ENCODE measurements at places on chromosomes 2 and 18.
A peak's percentile ranks its signal among the peaks of the same experiment; 100 is the strongest.

GRCh38 chr2:206408323-206409320 is 34.7 kb upstream of the ADAM23 start:
- H3K4me3 ChIP-seq: no peak overlapping the region
- H3K27me3 ChIP-seq: peaks cover 3% of the 10 kb centered on the region
- H3K36me3 ChIP-seq: no peaks in the 10 kb centered on the region
- H3K27ac ChIP-seq: no peak overlapping the region
- no peak for DNase-seq

- no peaks in the 10 kb centered on the region for H3K36me3 ChIP-seq
- no peak overlapping the region for H3K4me3 ChIP-seq
- H3K4me1 ChIP-seq: no peaks in the 10 kb centered on the region
- no peak for DNase-seq
- H3K27ac ChIP-seq: no peak overlapping the region
These were observed 190.4 kb downstream of the BABAM2 start for GRCh38 chr2:28080911-28081310.

- no peaks in the 10 kb centered on the region for H3K27me3 ChIP-seq
- H3K36me3 ChIP-seq: no peaks in the 10 kb centered on the region
- H3K4me1 ChIP-seq: peaks cover 3% of the 10 kb centered on the region
- H3K27ac ChIP-seq: no peak overlapping the region
- no peak for DNase-seq
These were observed 319.9 kb upstream of the ACVR2A start for GRCh38 chr2:147524912-147525311.

- no peak overlapping the region for H3K4me3 ChIP-seq
- H3K36me3 ChIP-seq: no peaks in the 10 kb centered on the region
- no peak for DNase-seq
- no peaks in the 10 kb centered on the region for H3K27me3 ChIP-seq
These were observed 1362.2 kb upstream of the TMEFF2 start for GRCh38 chr2:193556766-193557470.

DNA sequence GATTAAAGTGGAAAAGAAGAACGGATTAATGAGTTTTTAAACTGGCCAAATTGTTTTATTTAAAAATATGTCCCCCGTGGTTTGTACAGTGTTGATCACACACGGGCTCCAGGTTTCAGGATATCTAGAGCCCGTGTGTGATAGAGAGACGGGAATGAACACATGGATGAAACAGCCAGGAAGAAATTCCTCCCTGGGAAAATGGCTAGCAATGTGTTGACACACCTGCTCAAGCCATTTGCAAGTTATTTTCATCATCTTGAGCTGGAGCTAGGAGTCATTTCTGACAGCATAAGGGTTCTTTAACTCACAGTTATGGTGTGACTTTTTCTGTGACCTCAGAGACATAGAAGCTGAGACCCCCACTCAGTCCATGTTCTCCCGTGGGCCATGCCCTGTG is 81.6 kb downstream of the LRRFIP1 start:
- H3K27me3 ChIP-seq: no peaks in the 10 kb centered on the region

DNA sequence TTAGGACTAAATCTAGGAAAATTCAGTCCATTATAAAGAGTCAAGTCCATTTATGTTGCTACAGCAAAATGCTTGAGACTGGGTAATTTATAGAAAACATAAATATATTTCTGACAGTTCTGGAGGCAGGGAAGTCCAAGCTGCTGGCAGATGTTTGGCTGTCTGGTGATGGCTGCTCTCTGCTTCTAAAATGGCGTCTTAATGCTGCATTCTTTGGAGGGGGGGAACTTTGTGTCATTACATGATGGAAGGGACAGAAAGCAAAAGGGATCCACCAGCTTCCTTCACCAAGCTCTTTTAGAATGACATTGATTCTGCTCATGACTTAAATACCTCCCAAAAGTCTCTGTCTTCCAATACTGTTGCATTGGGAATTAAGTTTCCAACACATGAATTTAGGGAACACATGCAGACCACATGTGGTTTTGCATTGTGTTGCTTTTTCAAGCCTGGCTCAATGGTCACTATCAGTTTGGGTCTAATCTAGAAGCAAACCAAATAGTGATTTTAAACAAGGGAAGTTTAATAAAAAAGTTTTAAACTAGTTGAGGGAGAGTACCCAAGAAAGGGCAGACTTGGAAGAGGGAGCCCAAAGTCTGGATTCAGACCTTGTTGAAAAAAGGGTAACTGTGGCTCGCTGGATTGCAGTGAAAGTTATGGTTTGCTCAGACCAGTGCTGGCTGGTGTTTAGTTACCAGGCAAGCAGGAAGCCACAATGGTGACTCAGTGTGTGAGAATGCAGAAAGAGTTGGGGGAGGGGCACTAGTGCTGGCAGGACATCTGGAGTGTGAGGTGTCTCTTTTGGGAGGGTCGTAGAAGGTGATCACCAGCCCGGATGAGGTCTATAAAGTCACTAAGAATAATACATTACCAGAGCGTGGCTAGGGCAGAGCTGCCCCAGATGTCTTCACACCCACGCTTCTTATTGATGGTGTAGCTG is 30.8 kb downstream of the C18orf54 start:
- H3K36me3 ChIP-seq: no peaks in the 10 kb centered on the region
- DNase-seq: peak; percentile 4
- no peaks in the 10 kb centered on the region for H3K27me3 ChIP-seq
- H3K4me1 ChIP-seq: peaks cover 5% of the 10 kb centered on the region
- no peak overlapping the region for H3K27ac ChIP-seq

DNA sequence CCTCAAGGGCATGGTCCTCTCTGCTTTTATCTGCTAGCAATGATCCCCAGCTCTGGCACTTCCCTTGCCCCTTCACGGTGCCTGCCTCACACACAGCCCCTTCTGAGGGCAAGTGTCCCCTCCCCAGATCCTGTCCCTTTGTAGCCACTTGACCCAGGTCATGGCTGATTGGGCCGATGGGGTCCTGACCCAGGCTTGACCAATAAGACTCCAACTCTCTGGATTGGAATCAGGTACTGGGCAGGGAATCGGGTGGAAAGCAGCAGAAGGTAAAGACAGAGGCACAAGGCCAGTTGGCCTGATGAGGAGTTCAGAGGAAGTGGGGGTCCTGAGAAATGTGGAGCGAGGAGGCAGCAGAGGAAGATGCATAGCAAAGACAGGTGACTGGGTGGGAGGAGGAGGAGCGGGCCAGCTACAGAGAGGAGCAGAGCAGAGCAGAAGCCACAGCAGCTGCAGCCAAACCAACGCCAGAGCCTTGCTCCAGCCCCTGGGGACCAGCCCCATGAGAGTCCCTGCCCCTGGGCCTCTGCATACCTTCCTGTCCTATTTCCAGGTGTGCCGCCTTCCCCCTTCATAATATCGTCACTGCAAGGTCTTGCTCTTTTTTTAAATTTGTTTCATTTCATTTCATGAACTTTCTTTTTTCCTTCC is 39.1 kb downstream of the CAPN13 start:
- no peaks in the 10 kb centered on the region for H3K27me3 ChIP-seq
- H3K27ac ChIP-seq: no peak overlapping the region
- H3K4me3 ChIP-seq: no peak overlapping the region
- no peaks in the 10 kb centered on the region for H3K36me3 ChIP-seq

- DNase-seq: no peak
- no peaks in the 10 kb centered on the region for H3K27me3 ChIP-seq
- no peak overlapping the region for H3K27ac ChIP-seq
- H3K4me1 ChIP-seq: no peaks in the 10 kb centered on the region
These were observed 104.3 kb upstream of the DAPL1 start for GRCh38 chr2:158690823-158691222.

GRCh38 chr18:9743200-9744016 is 35.3 kb downstream of the RAB31 start:
- H3K4me3 ChIP-seq: no peak overlapping the region
- no peaks in the 10 kb centered on the region for H3K36me3 ChIP-seq
- DNase-seq: no peak
- H3K27ac ChIP-seq: no peak overlapping the region

GRCh38 chr2:74406035-74406434 is 15.4 kb downstream of the C2orf81 start:
- H3K4me1 ChIP-seq: no peaks in the 10 kb centered on the region
- H3K36me3 ChIP-seq: no peaks in the 10 kb centered on the region
- DNase-seq: no peak
- H3K4me3 ChIP-seq: no peak overlapping the region
- H3K27me3 ChIP-seq: no peaks in the 10 kb centered on the region
